ENCODE measurements at places on chromosomes 5 and 9. TPM values are rescaled to one million over a fixed set of nuclear protein-coding genes. Genes with fewer than 3 reads are reported as not detected.

IFNE gene
- not detected for total RNA-seq

LCN15 gene
- total RNA-seq = not detected

- no peak for DNase-seq
- H3K27me3 ChIP-seq = peaks cover 4% of the 10 kb centered on the region
- H3K36me3 ChIP-seq = no peaks in the 10 kb centered on the region
- no peaks in the 10 kb centered on the region for H3K4me1 ChIP-seq
Measured at GRCh38 chr5:74122175-74122574, 496.2 kb downstream of the ARHGEF28 start.

- DNase-seq = no peak
- H3K27ac ChIP-seq = no peak overlapping the region
- H3K27me3 ChIP-seq = no peaks in the 10 kb centered on the region
- peaks cover 27% of the 10 kb centered on the region for H3K4me1 ChIP-seq
- no peak overlapping the region for H3K4me3 ChIP-seq
Measured at GRCh38 chr9:126423142-126423915, 96.7 kb downstream of the MVB12B start.

- H3K27ac ChIP-seq = no peak overlapping the region
- DNase-seq = no peak
- no peak overlapping the region for H3K4me3 ChIP-seq
Measured at GRCh38 chr5:76816110-76816831, 2.6 kb upstream of the F2RL1 start.

DNA sequence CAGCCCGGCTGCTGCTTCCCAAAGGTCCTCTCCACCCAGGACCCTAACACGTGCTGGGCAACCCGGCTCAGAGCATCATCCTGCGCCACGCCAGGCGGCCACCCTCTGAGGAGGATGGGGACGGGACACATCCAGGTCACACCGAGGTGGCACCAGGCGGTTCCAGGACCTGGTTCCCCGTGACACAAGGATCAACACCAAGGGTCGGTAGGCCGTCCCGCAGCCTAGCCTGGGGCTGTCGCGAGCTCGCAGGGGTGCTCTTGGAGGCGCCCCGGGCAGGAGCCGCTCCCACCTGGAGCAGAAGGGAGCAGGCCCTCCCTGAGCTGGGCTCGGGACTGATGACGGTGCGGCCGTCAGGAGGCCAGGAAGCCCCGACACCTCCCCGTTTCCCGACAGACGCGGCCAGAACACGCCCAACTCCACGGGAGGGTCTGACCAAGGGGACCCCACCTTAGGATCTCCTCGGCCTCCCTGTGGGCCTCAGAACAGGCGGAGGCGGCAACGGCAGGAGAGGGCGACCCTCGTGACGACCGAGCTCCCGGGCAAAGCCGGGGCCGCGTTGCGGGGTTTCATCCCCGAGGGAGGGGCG is 6.3 kb downstream of the EXD3 start:
- no peak for DNase-seq
- H3K4me3 ChIP-seq = no peak overlapping the region
- H3K4me1 ChIP-seq = peaks cover 2% of the 10 kb centered on the region
- H3K27ac ChIP-seq = no peak overlapping the region
- peaks cover 2% of the 10 kb centered on the region for H3K36me3 ChIP-seq

- no peaks in the 10 kb centered on the region for H3K4me1 ChIP-seq
- no peak for DNase-seq
- no peak overlapping the region for H3K27ac ChIP-seq
- H3K27me3 ChIP-seq = no peaks in the 10 kb centered on the region
- H3K36me3 ChIP-seq = no peaks in the 10 kb centered on the region
Measured at GRCh38 chr5:89187883-89188465, 305.0 kb upstream of the MEF2C start.

DNA sequence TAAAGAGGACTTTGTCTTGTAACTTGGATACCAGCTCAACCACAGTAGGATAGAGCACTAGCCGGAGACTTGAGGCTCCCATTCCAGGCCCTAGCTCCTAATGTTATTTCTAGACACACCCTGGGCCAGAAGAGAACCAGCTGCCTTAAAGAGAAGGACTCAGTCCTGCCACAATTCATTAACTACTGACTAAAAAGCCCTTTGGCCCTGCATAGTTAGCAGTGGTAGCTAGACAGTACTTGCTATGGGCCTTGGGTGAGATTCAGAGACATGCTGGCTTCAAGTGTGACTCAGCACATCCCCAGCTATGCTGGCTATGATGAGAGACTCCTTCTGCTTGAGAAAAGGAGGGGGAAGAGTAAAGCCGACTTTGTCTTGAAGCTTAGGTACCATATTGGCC is 47.3 kb downstream of the TMEM167A start:
- no peaks in the 10 kb centered on the region for H3K4me1 ChIP-seq
- DNase-seq = no peak
- no peak overlapping the region for H3K4me3 ChIP-seq
- H3K27ac ChIP-seq = no peak overlapping the region
- no peaks in the 10 kb centered on the region for H3K27me3 ChIP-seq
- H3K36me3 ChIP-seq = no peaks in the 10 kb centered on the region

- no peak for DNase-seq
- H3K4me1 ChIP-seq = peaks cover 40% of the 10 kb centered on the region
- H3K4me3 ChIP-seq = peak overlapping the region; percentile 90
Measured at GRCh38 chr9:35813434-35814105, 1.3 kb downstream of the HINT2 start.

All from activated naive CD8-positive, alpha-beta T cell treated with anti-CD3 and anti-CD28 coated beads for 36 hours (primary cell).